ENCODE measurements at places on chromosomes 13 and 19.

- no peak for DNase-seq
Observed at GRCh38 chr13:105814902-105815250, 720.6 kb downstream of the EFNB2 start.

DNA sequence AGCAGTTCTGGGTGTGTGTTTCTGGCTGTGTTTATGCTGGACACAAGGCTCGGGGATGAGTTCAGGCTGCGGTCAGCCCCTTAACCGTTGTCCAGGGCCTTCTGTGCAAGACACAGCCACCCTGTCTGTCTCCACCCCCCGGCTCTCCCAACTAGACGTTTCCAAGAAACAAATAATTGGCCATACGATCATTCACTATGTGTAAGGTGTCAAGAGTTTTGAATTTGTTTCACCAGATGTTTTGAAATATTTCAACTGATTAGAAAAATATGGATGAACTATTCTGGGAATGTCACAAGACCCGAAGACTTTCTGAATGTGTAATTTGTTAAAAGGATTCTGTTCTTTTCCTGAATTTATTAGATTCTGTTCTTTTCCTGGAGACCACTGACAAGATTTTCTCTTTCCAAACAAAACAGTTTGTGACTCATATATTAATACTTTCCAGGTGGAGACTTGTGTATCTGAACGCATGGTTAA is 318.2 kb downstream of the MYO16 start:
- no peak for DNase-seq

DNA sequence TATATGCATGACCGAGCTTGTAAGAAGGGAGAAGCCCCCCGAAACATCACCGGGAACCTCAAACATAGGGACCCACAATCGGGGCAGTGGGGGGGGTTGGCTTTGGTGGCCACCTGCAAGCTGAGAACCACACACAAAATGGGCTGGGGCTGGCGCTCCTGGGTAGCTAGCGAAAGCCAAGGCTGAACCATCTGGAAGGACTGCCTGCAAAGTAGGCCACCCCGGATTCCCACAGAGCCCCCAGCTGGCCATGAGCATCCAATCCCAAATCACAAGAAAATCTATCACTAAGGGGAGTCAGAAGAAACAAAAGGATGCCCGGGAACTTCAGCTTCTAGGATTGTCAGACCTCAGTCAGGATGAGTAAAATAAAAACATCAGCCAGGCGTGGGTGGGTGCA is 2.8 kb upstream of the PSPN start:
- no peak for DNase-seq

GRCh38 chr19:18202778-18203407 is 949 bp downstream of the RAB3A start:
- DNase-seq, result no peak

- DNase-seq, result peak; percentile 40
Observed at GRCh38 chr19:45779231-45780145, 2.8 kb downstream of the DMPK start.

GRCh38 chr19:18682807-18683108 is 722 bp upstream of the CRTC1 start:
- DNase-seq, result no peak

GRCh38 chr13:71752775-71753513 is 114.1 kb downstream of the DACH1 start:
- DNase-seq, result no peak

DNA sequence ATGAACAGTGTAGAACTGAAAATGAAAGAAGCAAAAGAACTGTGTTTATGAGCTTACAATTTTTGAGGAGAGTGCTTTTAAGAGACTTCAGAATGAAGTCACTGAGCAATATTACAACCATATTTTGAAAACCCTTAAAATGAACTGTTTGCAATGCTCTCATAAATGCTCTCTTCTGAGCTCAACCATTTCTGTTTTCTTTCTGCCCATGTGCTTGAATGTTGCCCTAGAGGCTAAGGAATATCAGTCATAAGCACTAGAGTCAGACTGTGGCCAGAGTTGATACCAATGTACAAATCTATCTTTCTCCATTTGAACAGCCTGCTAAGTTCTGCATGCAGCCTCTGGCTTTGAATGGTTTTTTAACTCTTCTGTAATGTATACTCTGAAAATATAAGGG is 1092.8 kb downstream of the PCDH9 start:
- DNase-seq, result no peak

DNA sequence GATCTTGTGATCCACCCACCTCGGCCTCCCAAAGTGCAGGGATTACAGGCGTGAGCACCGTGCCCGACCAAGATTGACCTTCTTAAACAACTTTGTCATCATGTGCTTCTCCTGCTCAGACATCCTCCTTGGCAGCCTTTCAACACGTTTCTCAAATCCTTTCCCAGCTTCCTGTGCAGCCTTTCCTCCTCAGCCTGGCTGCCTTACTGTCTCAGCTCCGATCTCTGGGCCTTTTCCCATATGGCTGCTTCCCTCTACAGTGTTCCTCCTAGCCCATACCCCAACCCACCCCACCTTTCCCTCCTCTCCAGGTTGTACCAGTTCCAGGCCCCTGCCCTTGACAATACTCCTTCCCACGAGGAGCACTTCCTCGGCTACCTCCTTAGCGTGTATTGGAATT is 7.2 kb downstream of the PHF11 start:
- no peak for DNase-seq

DNA sequence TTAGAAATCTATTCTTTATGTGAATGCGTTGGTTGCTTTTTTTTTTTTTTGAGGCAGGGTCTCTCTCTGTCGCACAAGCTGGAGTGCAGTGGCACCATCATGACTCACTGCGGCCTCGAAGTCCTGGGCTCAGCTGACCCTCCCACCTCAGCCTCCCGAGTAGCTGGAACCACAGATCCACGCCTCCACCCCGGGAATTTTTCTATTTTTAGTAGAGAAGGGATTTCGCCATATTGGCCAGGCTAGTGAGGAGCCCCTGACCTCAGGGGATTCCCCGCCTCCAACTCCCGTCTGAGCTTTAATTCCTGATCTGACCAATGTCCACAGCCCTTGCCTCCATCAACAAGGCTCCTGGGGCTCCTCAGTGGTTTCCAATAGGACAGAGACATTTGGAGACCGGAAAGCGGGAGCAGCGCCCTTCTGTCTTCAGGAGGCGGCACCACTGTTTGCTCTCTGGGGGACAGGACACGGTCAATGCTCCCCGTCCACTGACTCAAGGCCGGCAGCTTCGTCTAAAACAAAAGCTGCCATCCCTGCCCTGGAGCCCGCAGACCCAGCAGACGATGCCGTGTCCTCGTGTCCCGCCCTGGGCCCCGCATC is 503 bp downstream of the TUBA3C start:
- DNase-seq, result no peak

DNA sequence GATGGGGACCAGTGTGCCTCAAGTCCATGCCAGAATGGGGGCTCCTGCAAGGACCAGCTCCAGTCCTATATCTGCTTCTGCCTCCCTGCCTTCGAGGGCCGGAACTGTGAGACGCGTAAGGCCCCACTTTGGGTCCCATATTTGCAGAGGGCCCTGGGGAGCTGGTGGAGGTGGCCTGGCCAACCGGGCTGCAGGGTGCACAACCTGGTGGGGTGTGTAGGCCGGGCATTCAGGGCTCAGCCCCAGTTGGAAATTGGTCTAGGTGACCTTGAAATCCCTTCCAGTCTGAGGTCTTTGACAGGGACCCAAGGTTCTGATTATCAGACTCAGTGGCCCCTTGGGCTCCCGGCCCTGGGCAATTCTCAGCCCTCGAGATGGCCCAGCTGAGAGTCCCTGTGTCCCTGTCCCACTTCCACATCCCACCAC is 8.3 kb downstream of the F7 start:
- DNase-seq, result no peak

DNA sequence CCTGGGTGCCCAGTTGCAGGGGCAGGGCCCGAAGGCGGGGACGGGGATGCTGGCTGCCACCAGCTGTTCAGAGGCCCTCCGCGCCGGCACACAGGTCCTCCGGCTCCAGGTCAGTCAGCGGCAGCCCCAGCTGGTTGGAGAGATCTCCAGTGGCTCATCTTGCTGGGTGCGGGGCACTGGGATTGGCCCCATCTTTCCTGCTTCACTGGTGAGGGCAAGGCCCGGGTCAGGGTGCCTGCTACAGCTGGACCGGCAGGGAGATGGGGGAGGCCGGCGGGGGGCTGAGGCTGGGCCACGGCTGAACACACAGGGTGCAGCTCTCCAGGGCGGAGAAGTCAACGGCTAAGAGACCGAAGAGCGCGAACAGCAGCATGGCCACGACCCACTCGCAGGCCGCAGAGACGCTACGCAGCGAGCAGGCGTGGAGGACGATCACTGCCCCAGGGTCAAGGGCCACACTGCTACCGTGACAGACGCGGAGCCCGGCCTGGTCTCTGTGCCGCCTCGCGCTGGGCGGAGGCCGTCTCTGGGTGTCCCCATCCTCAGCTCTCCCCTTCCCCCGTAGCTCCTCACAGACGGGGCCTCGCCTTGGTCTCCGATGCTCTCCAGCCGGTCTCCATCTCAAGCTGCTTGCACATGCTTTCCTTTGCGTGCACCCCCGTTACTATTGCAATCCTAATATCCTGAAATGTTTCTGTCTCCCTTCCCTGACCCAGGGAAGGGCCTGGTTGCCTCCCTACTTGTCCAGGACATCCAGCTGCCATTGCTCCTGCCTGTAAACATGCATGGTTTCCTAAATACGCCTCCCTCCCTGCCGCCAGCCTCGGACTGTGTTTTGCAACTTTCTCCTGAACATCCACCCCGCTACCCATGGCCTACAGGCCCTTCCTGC is 12.3 kb downstream of the TMEM150B start:
- DNase-seq, result no peak

DNA sequence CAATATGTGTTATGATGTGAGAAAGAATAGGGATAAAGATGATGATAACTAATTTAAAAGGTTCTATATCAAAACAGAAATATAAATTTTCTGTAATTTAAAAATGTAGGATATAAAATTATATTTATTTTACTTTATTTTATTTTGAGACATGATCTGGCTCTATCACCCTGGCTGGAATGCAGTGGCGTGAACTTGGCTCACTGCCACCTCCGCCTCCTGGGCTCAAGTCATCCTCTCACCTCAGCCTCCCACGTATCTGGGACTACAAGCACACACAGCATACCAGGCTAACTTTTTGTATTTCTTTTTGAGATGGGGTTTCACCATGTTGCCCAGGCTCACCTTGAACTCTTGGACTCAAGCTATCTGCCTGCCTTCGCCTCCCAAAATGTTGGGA is 214.9 kb upstream of the SLITRK1 start:
- DNase-seq, result no peak

DNA sequence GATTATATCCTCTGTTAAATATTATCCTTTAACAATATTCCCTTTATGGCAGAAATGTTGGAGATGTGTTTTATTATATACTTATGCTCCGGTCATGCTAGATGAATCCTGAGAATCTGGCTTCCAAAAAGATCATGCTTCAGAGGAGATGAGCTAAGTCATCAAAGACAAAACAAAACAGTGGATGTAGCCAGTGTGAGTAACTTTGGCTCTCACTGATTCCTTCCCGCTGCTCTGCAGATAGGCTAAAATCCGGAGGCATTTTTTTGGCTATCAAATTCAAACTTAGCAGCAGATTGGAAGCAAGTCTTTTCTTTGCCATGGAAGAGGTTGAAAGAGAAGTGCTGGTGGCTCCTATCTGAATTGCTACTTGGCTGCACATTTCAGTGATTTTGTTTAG is 295.9 kb downstream of the GPC6 start:
- no peak for DNase-seq

DNA sequence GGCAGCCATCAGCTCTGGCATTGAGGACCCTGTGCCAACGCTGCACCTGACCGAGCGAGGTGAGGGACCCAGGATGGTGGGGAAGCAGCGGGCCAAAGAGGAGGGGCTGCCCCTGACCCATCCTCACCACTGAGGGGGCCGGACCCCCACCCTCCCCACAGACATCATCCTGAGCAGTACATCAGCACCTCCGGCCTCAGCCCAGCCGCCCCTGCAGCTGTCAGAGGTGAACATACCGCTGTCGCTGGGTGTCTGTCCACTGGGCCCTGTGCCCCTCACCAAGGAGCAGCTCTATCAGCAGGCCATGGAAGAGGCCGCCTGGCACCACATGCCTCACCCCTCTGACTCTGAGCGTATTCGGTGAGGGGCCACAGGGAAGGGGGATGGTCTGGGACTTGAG is 7.3 kb downstream of the LENG1 start:
- DNase-seq, result no peak

- DNase-seq, result no peak
Observed at GRCh38 chr13:28267497-28267896, 129.2 kb downstream of the PAN3 start.

- no peak for DNase-seq
Observed at GRCh38 chr19:4023600-4024398, 16.3 kb downstream of the PIAS4 start.

GRCh38 chr19:49890349-49891311 is 6.1 kb downstream of the IL4I1 start:
- peak; percentile 21 for DNase-seq

DNA sequence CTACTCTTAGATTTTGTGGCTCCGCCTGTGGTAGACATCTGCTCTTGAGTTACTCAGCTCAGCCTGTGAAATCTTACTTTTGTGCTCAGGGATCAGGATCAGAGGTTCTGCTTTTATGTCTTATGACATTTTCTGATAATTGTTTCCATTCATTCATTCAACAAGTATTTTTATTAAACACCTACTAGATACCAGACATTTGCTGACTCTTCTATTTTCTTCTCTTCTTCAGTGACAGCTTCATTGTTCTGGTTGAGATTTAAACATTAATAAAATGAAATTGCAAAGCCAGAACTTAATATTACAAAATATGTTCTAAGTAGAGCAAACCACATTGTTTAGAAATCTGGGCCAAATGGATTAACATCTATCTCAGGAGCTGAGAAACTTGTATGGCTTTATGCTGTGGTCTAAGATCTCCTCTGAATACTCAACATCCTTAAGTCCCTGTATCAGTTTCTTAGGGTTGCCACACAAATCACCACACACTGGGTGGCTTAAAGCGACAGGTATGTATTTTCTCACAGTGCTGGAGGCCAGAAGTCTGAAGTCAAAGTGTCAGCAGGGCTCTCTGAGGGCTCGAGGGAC is 15.8 kb upstream of the MICU2 start:
- DNase-seq, result no peak

DNA sequence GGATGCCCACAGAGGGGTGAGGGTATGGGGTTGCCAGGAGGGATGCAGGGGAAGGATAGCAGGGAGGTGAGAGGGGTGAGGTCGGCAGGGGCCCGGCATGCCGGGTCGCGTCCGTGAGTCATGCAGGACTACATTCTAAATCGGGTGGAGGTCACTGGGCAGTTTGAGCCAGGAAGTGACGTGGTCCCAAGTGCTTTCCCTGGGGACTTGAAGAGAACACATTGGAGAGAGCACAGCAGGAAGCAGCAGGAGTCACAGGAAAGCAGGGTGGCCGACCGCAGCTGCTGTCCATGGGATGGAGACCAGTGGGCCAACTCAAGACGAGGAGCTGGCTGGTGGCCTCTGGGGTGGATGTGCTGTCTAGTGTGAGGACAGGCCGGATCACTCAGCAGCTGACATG is 92.0 kb upstream of the WASF3 start:
- no peak for DNase-seq

GRCh38 chr13:55815458-55816033 is 1325.2 kb upstream of the PRR20A start:
- DNase-seq, result no peak

- DNase-seq, result no peak
Observed at GRCh38 chr13:97301382-97302095, 79.4 kb downstream of the MBNL2 start.

Measured in activated CD8-positive, alpha-beta memory T cell treated with anti-CD3 and anti-CD28 coated beads for 1 hour (primary cell).